SHP77 (cell line): ENCODE measurements at places on chromosomes 16 and 17.

- no peak for DNase-seq
These were observed 2.1 kb downstream of the CD300LG start for GRCh38 chr17:43849116-43849515.

GRCh38 chr16:87329436-87330256 is 12.5 kb upstream of the C16orf95 start:
- DNase-seq = no peak

DNA sequence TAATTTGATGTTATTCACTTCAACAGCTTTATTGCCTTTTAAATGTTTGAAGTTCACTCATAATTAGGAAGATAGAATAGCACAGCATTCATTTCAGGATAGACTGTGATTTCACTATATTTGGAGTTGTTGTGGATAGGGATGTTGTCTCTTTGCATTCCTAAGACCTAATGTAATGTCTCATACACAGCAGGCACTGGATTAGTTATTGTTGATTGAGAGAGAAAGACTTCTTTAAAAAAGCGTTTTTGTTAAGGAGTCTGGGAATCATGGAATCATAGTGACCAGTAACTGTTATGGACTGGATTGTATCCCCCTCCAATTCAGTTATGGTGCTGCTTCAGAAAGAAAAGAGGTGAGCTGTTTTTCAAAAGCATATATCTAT is 122.0 kb downstream of the USP22 start:
- DNase-seq = no peak

- DNase-seq = no peak
These were observed 159.1 kb downstream of the CDH11 start for GRCh38 chr16:64962786-64963185.

GRCh38 chr16:83713597-83713996 is 94.2 kb upstream of the HSBP1 start:
- DNase-seq = peak; percentile 79

DNA sequence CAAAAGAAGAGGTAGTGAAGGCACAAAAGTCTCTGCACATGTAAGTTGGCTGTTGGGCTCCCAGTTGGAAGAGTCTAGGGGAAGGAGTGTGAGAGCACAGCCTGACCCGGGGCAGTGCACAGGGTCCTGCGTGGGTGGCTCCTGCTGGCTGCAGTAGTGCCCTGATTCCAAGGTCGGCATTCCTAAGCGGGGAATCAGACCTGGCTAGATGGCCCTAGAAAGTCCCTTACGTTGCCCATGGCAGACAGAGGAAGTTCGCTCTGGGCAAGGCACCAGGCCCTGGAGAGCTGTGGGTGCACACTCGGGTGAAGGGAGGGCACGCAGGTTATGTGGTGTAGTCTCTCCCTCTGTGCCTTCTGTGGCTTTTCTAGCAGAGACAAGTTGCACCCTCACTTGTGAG is 22.8 kb upstream of the SLC5A11 start:
- no peak for DNase-seq

- DNase-seq = no peak
These were observed at the start of gene CTRB1 for GRCh38 chr16:75218256-75219076. Gene CTRB1, plus strand, starts transcription at chr16:75218988. Its CDS starts 20 bp downstream, at chr16:75219008.

GRCh38 chr17:20986767-20987510 is 55.9 kb downstream of the USP22 start:
- no peak for DNase-seq

GRCh38 chr17:49090878-49091594 is 41.5 kb upstream of the B4GALNT2 start:
- no peak for DNase-seq

- no peak for DNase-seq
These were observed 2.7 kb downstream of the LDAF1 start for GRCh38 chr16:21161211-21161610.

- DNase-seq = no peak
These were observed 5.4 kb downstream of the BANP start for GRCh38 chr16:87956365-87957231.

DNA sequence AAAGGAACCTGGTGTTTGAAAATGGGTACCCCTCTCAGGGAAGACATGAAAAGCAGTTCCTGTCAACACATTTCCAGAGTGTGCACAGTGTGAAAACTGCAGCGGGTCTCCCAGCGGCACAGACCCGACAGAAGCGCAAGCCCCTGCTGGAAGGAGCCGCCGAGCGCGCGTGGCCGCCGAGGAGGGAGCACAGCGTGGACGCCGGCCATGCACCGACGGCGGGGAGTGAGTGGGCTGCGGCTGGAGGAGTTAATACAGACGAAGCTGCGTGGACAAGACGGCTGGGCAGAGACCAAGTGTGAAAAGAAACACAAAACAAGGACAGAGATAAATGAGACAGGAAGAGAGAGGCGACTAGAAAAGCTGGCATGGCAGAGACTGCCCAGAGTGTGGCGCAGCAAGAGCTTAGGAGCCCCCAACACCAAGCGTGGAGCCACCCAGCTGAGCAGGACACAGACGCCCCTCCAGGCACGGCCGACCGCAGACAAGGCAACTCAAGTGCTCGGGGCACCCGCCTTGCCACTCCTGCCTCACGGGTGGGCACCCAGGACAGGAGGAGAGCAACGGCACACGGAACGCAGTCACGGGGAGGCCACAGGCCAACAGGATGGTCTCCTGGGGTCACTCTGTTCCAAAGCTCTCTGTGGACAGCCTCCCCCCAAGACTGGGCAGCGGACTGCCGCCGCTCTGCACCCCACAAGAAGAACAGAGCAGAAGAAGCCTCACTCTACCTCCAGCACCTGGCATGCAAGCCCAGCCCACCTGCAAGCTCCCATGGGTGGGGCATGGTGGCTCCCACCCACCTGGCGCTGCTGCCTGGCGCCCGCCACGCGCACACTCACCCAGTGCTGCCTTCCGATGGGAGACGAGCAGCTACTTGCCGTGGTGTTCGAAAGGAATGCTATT is 16.5 kb downstream of the SLC16A3 start:
- DNase-seq = no peak

GRCh38 chr16:17063201-17064139 is 407.3 kb downstream of the XYLT1 start:
- DNase-seq = no peak

- no peak for DNase-seq
These were observed 67.4 kb downstream of the SLC39A11 start for GRCh38 chr17:73025041-73025560.

DNA sequence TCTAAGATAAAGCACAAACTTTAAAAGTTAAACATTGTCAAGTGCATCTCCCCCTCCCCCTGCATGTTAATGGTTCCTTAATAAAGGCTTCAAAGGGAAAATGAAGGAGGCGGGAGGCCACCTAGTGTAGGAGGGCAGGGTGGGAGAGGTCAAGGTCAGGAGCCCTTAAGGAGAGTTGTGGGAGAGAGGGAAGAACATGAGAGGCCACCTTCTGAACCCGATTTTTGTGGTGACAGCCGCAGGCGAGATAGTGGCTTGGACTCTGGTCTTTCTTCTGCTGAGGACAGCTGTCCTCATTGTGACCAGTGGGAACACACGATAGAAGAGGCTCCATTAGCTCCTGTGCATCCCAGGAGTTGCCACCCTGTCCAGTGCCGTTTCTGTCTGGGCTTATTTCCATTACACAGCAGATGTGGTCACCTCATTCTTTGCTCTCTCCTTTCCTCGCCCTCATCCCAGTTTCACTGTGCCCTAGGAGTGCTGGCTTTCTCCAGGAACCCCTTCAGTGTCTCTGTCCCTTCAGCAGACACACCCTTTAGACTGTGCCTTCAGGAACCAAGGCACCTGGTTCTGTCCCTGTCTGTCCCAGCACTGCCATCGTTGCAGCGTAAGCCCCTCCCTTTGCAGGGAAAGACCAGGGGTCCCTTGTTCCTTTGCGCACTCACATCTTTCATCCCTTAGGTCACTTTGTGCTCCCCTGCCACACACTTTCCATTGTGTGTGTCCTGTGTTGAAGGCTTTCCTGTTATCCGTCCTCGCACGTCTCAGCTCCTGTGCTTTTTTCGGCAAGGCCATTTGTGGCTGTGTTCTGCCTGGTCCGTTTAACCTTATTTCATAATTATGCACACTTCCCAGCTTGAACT is 7.5 kb downstream of the SEC14L1 start:
- DNase-seq = no peak

DNA sequence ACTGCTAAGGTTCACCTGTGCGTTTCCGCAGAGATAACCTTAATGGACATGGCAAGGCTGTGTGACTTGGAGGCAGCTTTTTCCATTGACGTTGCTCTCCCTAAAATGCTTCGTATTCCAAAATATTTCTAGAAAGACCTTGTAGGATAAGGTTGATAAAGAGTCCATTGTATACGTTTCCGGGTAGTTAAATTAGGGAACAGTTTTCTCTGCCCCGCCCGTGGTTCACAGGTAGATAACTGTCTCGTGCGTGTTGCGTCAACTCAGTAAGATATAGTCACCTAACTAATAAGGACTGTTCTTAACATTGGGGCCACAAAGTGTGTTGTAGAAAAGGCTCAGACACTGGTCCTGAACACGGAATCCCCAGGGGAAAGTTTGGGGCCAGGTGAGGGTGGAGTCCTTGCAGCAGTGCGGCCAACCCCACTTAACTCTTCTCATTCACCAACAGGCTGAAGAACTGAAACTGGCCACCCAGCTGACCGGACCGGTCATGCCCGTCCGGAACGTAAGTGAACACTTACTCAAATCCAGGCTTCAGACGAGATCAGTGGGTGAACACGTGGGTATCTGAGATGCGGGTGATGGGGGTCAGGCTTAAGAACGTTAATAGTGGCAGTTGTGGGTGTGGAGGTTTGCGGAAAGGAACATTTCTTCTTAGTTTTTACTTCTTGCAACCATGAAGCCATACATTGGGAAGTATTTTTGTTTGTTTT is 1.6 kb downstream of the RPL13 start:
- DNase-seq = no peak

GRCh38 chr17:16875662-16876061 is 96.3 kb downstream of the TNFRSF13B start:
- DNase-seq = no peak

- no peak for DNase-seq
These were observed 37.0 kb downstream of the RNF135 start for GRCh38 chr17:31007695-31008373.

GRCh38 chr16:69381231-69381630 is 4.6 kb downstream of the TERF2 start:
- DNase-seq = no peak

DNA sequence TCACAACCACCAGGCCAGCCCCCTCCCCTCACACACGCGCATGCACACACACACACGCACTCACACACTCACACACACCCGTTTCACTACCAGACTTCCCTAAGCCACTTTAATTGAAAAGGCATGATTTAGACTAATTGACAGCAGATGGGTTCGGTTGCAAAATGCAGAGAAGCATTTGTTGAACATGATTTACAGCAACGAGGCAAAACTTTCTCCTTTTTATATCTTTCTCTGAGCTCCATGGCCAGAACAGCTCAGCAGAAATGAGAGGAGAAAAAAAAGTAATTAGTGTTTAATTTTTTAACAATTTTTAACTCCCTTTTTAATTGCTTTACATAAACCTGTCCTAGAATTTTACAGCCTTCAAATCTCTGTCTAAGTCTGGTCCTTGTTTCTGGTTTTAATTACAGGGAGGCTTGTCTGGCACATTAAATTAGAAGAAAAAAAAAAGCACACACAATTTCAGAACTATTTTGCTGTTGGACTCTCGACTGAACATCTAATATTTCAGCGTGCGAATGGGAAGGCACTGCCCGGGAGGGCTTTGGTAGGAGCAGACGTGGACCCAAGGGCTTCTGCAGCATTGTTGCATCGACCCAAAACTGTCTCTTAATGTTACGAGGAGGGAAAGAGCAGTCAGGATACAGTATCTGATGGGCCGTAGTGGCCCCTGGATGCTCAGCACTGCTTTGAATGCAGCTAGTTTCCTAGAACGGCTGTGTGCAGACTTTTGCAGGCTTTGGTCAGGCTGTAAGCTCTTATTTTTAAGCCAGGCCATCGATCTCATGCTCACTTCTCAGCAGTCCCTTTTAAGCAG is 255.9 kb downstream of the SOX9 start:
- no peak for DNase-seq

DNA sequence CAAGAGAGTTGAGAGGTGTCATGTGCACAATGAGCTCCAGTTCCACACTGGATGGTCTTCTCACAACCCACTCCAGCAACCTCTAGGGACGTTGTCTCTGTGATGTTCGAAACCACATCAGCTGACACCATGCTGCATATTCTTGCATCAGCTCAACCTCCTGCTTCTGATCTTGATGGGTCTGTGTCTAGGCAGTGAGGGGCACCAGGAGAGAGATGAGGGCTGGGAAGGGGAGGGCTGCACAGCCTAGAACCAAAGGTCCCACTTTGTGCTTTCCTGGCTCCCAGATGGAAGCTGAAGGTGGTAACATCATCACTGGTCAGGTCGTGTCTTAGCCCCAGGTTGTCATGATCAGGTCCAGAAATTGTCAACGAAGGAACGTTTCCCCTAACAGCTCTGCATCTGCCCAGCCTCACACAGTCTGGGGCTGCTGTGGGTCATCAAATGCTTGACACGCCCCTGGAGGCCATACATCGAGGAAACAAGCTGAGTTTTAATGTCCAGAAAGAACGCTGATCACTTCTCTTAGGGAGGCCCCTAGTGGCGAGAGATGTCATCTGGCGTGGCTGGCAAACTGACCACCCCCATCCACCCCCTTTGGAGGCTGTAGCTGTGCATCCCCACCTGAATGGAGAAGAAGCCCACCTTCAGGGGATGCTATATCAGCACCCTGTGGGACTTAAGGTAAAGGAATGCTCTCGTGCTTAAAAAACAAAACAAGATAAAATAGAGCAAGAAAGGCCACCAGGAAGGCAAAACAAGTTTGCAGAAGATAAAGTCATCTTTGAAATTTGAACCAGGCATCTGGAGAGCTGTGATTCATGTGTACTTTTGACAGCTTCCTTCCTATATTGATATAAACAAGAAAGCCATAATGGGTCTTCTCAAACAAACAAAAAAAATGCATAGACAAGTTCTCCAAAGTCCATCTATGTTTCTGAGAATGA is 58.3 kb downstream of the WIPI1 start:
- peak; percentile 71 for DNase-seq

DNA sequence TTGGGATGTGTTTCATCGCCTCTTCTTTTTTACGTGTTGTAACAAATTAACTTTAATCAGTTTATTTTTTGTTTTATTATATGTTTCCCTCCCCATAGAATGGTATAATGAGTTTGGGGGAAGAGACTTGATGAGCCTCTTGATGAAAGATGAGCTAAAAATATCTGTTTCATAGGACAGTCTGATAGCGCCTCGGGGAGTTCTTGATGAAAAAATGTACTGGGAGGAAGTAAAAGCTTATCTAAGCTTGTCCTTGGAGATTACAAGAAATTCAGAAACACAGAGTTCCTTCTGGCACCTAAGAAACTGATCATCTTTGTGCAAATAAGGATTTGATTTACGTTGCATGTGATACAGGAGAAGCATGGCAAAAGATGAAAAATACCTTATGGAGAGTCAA is 350.2 kb upstream of the CDH8 start:
- DNase-seq = no peak
